MCF 10A (cell line): ENCODE measurements at places on chromosomes 6 and 20.

DNA sequence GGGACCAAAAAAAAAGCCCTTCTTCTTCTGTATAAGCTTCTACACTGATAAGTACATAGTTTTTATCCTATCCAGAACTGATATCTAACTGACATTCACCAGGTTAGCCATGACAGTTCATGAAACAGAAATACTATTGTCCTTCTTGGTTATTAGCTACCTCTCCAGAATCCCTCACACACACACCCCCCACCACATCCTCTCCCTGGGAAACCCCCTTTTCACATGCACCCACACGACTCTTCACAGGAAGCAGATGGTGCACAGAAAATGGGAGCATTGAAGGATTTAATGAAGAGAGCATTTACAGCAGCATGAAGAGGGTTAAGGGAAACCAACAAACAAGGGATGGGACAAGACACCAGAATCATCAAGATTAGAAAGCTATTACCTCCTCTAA lies 88.9 kb downstream of the FHL5 start:
- DNase-seq, result no peak

DNA sequence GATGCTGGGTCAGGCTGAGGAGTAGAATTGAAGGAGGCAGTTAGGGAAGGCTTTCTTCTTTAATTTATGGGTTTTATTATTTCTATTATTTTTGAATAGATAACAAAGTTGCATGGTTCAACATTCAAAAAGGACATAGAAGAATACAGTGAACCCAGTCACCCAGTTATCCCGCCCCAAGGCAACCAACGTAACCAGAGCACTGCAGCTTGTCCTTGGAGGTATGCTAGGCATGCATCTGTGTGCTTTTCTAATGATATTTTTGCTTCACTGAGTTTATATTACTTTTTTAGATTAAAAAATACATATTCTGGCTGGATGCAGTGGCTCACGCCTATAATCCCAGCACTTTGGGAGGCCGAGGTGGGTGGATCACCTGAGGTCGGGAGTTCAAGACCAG lies 47.4 kb upstream of the DSN1 start:
- DNase-seq, result no peak

GRCh38 chr6:57303931-57304681 lies 13.3 kb upstream of the PRIM2 start:
- DNase-seq, result no peak

- DNase-seq, result no peak
These were observed 434.8 kb downstream of the ADGRB3 start for GRCh38 chr6:69069881-69070280.

DNA sequence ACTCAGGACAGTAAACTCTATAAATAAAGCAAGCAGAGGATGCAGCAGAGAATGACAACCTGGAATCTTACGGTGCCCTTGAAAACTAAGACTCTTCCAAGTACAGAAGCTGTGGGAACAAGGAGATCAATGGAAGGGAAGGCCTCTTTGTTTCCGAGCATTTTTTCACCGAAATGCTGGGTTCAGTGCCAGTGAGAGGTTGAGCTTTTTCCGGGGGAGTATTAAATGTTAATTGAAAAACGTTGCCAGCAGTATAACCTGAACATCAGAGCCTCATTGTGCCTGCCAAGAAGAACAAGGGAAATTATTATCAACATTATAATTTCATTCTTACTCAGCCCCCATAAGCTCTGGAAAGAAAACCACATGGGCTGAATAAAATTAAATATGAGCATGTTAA lies 17.5 kb downstream of the OPRM1 start:
- no peak for DNase-seq

DNA sequence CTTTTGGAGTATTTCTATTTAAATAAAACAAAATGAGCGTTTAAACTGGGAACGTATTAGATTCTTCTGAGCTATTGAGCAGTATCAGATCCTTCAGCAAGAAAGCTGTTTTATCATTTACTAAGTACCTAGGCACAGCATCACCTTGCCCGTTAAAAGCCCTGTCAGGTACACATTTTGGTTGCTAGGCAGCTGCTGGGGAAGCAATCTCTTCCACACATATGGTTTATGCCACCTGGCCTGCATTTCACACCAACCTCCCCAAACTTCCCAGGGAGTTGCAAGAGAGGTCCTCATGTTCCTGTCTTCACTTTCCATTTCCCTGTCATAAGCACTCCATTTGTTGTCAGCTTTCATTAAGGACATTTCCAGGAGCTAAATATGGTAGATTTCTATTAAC lies 400.1 kb downstream of the PLCB1 start:
- no peak for DNase-seq

DNA sequence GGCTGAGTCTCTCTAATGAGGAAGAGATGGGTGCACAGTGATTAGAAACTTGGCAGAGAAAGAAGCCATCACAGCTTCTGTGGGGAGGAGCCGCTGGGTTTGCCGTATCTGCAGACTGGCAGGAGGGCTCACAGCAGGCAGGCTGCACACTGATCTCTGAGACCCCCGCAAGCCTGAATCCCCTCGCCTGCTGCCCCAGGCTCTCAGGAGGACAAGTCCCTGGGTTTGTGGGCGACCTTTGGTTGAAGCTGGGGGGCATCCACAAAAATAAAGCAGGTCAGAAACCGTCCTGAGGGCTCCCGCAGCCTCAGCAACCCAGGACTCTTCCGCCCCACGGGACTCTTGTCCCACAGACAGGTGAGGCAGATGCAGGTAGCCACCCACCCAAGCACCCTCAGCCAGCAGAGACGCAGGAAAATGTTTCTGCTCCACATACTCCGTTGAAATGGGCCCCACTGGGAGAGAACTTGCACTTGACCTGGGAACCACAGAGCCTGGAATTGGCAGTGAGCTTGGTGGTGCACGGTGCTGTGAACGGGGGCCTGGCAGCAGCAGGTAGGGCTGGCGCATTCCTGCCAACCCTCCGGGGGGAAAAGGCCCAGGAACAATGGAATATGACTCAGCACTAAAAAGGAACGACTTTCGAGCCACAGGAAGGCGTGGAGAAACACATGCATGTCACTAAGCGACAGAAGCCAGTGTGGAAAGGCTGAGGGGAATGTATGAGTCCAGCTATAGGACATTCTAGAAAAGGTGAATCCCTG lies 89.9 kb downstream of the YTHDF1 start:
- DNase-seq, result no peak

GRCh38 chr20:7123457-7123856 lies 356.0 kb downstream of the BMP2 start:
- DNase-seq, result no peak

- no peak for DNase-seq
These were observed 483.5 kb downstream of the UTRN start for GRCh38 chr6:144768551-144769075.
